ENCODE measurements at places on chromosomes 3 and 15.

DNA sequence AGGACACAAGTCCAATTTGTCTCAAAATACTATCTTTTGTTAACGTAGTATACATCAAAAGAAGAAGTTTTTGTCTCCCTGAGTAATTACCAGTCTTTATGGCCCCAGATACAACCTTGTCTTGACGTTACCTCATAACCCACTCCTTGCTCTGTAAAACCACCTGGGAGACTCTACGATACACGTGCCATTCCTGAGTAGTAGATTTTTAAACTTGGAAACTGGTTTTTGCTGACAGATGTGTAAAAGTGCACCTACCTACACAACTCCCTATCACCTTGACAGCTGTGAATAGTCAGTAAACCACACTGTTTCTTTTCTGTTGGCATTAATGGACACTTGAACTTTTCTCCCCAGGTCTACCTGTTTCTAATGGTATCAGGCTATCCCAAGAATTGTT is 51.7 kb upstream of the RARB start:
- DNase-seq: no peak

DNA sequence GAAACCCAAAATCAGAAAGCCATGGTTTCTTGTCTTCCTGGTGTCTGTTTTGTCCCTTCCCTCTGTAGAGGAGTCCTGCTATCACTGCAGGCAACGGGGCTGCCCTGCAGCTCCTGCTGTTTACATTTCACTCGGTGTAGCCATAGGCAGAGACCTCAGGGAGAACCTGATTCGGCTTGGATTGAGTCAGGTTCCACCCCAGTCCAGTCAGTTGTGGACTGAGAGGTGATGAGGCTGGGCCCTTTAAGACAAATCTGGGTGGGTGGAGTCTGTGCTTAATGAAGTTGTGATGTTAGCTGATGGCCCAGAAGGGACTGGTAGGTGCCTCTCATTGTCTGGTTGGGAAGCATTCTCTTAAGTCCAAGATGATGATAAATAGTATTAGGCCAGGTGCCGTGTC is 35.7 kb downstream of the FLNB start:
- no peak for DNase-seq

- no peak for DNase-seq
Observed at GRCh38 chr3:51637941-51638471, 33.0 kb upstream of the TEX264 start.

DNA sequence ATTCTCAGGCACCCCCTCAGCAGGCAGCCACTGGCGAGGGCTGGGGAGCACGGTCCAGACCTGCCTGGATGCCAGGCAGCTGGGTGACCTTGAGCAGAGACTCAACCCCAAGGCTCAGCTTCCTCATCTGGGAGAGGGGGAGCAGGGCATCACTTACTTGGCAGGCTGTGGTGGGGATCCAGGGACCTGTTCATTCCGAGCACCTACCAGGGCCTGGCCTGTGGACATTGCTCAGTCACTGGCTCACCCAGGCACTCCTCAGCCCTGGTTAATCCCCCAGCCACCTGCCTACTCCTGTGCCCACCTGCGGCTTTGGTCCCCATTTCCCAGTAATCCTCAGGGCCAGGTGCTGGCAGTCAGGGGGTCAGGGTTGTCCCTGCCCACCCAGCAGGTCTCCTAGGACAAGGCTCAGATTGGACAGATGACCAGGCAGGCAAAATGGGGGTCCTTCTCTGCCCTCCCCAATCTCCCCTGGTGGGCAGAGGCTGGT is 9.3 kb upstream of the RPL29 start:
- DNase-seq: no peak

GRCh38 chr15:27481768-27482167 is 510.8 kb downstream of the GABRG3 start:
- no peak for DNase-seq

DNA sequence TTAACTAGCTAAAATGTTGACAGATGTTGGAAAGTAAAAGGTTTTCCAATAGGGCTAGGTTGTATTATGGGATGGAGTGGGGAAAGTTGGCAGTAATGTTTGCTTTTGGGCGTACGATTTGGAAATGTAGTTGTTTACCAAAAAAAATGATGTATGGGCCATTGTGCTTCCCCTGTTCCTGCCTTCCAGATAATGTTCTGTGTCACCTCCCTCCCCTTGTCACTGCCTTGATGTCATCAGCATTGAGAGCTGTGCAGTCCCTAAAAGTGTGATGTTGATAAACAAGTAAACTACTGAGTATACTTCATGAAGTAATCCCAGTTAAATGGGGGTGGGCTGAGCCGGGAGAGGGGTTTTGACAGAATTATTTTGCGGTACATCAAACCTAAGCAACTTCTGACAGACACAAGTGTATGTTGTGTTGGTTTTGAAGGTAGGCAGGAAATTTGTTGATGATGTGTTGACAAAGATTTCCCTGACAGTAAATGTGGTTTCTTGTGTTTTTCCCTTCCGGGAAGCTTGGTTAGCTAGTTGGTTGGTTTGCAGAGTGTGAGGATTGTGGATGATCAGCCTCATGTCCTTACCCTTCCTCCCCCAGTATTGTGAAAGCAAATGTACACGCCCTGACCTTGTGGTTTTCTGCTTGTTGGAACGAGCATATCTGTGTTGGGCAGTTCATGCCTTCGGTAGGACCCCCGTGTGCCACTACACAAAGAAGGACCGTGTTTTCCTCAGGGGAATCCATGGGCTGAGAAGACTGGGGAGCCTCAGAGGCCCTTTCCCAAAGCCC is 87.3 kb downstream of the PGPEP1L start:
- no peak for DNase-seq

GRCh38 chr3:142935963-142936362 is 27.5 kb downstream of the PAQR9 start:
- DNase-seq: no peak

DNA sequence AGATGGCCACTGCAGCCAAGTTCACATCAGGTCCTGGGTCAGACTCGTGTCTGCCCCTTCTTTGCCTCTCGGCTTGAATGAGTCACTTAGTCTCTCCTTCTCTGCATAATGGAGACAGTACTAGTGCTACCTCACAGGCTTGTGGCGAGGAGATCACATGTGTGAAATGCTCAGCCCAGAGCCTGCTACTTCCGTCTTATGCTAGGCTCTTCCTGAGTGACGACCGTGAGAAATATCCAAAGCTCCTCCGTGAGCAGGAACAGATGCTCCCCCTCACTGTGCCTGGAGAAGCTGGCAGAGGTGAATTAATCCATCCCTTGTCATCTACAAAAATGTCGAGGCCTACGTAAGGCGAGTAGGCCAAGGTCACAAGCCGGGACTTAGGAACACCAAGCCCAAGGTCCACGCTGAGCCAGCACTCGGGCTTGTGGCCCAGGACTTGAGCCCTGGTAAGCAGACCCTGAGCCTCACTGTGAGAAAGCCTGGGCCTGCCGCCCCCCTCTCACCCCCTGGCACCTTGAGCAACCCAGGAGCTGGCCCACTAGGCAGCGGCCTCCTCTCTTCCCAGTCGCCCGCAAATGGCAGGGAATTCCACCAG is 17.9 kb downstream of the PAK6 start:
- DNase-seq: no peak

DNA sequence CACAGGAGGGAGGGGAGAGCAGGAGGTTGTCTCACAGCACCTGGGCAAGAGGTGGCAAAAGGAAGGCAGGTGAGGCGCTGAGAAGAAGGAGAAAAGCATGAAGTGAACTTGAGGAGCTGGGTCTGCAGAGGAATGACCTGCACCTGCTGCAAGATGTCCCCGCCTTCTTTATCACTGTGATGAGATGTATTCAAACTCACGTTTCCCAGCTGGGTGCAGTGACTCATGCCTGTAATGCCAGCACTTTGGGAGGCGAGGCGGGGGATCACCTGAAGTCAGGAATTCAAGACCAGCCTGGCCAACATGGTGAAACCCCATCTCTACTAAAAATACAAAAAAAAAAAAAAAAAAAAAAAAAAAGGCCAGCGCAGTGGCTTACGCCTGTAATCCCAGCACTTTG is 22.2 kb upstream of the ZNF710 start:
- no peak for DNase-seq

DNA sequence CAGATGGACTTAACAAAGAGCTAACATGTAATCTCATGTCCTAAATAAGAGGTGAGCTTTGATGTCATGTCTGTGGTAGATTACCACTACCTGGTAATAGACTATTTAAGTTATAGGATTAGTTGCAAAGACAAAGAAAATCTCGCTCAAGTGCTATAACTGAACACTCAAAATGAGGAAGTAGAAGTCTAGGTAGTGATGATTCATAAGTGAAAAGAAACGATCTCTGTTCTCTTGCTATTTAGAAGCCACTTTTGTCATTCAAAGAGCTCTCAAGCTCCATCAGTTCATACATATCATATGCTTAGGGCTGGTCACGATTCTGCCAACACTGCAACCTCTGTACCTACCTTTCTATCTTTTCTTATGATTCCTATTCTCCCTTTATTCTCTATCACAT is 110.9 kb downstream of the EDEM1 start:
- DNase-seq: no peak

Data from stimulated activated CD4-positive, alpha-beta T cell treated with anti-CD3 and anti-CD28 coated beads, TNF-alpha, amount 100 ng/mL, for 1 hour (primary cell).